ENCODE measurements at places on chromosomes 2 and 18.

GRCh38 chr18:50027996-50028395 is 167.0 kb downstream of the MYO5B start:
- DNase-seq: no peak

GRCh38 chr2:20604951-20605381 is 45.9 kb downstream of the HS1BP3 start:
- DNase-seq: no peak

DNA sequence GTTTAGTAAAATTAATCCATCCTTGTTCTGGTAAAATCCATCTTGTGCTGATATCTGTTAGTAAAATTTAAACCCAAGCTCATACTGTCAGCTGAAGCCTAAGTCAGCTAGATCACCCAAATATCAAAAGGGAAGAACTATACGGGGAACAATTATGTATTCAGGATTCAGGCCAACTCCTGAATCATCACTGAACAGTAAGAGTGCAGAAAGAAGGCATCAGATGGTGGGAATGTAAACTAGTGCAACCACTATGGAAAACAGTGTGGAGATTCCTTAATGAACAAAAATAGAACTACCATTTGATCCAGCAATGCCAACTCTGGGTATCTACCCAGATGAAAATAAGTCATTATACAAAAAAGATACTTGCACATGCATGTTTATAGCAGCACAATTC is 81.8 kb downstream of the RAPGEF4 start:
- no peak for DNase-seq

GRCh38 chr2:105143094-105143466 is 98.5 kb upstream of the GPR45 start:
- DNase-seq: no peak

GRCh38 chr2:212330263-212330662 is 208.3 kb downstream of the ERBB4 start:
- no peak for DNase-seq

- DNase-seq: no peak
These were observed 18.7 kb downstream of the ARHGAP25 start for GRCh38 chr2:68753318-68753717.

DNA sequence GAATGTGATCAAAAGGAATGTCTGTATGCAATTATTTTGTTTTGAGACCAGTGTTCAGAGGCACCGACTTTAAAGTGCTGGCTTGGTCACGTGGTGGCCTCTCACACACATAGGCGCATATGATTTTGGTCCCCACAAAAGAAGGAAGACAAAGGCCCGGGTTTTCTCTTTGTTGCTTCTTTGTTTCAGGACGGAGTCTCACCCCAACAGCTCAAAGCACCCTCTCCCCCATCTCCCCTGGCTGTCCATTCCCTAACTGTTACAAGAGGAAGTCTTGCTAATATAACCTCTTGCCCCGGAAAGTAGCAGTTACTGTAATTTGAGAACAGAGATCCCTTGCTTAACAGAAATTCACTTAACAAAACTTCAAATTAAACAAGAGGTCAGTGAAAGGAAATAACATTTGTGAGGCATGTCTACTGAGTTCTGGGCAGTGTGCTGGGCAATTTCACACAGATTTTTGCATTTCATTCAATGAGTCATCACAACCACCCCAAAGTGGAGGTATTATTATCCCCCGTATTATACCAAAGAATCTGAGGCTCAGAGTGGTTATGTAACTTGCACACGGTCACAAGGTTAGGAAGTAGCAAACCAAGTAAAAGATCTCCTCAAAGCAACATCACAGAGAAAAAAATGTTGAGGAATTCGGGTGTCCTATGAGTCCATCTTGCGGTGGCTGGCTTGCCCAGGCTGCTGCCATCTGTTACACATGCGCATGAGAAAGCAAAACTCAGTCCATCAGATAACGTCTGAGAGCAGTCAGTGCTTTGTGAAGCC is 75.8 kb downstream of the SDC1 start:
- DNase-seq: no peak

- DNase-seq: no peak
These were observed 279.0 kb downstream of the KIAA1328 start for GRCh38 chr18:37107748-37108522.

GRCh38 chr18:51543658-51544155 is 346.2 kb upstream of the MEX3C start:
- DNase-seq: no peak

GRCh38 chr2:121777699-121778058 is 22.2 kb downstream of the TSN start:
- DNase-seq: peak; percentile 31

- DNase-seq: no peak
These were observed 83.8 kb downstream of the PARD3B start for GRCh38 chr2:204628926-204629712.

DNA sequence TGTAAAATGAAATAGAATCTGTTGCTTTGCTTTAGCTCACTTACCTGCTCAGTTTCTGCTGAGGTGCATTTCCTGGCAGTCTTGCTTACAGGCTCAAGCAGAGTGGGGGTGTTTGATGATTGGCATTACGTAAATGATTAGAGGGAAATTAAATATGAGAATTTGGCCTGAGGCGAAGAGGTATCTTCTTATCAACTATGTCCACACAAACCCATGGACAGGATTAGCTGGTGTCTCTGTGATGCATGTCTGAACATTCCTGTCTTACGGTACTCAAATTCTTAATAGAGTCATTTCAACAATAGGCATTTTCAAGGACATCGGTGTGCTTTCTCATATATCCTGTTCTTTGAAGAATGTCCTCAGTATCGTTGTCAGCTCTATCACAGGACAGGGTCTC is 102.1 kb downstream of the PRPF40A start:
- DNase-seq: no peak

- no peak for DNase-seq
These were observed 83.1 kb downstream of the TMEM247 start for GRCh38 chr2:46562451-46562840.

GRCh38 chr2:152106464-152106863 is 7.6 kb upstream of the CACNB4 start:
- DNase-seq: no peak

- peak; percentile 86 for DNase-seq
These were observed 403 bp upstream of the CLUL1 start for GRCh38 chr18:596288-596881.

DNA sequence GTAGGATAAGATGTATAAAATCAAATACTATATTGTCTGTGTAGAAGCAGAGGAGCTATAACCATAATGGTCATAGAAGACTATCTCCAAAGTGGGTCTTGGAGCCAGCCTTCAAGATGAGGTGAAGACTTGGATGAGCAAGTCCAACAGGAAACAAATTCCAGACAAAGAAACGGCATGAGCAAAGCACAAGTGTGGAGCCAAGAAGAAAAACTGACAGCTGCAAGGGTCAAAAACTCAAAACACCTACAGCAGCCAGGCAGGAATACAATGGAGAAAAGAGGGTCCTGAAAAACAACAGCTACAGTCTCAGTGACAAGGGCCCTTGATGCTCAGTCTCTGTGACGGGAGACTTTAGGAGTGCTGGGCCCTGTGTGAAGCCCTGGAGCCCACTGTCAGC is 102.4 kb downstream of the STK39 start:
- DNase-seq: no peak

- DNase-seq: no peak
These were observed 322.1 kb upstream of the THUMPD2 start for GRCh38 chr2:40101131-40101575.

DNA sequence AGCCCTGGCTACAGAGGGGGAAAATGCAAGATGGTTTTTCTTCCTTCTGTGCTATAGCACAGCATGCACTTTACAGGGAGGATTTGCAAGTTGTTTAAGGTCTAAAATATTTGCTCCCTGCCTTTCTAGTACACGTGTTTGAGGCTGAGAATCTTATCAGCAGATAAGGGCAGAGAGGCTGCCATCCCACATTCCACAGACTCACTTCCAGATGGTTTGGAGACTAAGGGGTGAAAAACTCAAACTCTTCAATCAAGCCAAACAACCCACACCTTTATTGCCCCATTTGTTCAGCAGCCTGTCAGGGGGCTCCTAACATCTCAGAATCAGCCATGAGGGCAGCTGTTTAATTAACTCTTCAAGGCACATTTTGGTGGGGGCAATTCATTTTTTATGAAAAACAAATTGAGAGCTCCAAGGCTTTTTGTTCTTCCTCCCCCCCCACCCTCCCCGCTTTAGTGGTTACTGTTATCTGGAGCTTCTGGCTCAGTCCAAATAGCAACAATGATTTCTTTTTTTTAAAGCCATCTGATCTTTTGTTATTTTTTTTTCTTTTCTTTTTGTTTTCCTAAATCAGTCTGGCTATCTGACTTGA is 242.6 kb upstream of the NT5C1B start:
- DNase-seq: no peak

- DNase-seq: peak; percentile 88
These were observed 5.5 kb downstream of the NHEJ1 start for GRCh38 chr2:219155054-219155644.

GRCh38 chr2:220075835-220076234 is 448.4 kb downstream of the SLC4A3 start:
- DNase-seq: no peak

GRCh38 chr2:122736279-122736678 is 980.8 kb downstream of the TSN start:
- DNase-seq: no peak

- peak; percentile 17 for DNase-seq
These were observed 1.6 kb downstream of the KLHL14 start for GRCh38 chr18:32771169-32771751.

- peak; percentile 38 for DNase-seq
These were observed 120.9 kb upstream of the SMIM21 start for GRCh38 chr18:75548353-75548905.

DNA sequence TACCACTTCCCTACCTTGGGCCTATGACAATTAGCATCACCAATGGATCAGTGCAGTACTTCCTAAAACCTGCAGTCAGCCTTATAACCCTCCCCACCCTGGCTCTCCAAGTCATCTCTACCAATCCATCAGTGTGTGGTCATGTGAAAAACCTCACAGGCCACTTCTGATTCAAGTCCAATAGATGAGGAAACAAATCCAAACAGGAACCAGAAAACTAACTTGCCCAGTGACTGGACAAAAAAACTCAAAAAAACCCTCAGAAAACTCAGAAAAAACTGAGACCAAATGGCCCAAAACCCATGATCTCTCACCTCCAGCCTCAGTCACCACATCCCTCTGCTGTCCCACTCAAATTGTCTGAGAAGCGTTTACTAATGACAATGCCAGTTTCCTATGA is 43.3 kb downstream of the TGFA start:
- DNase-seq: no peak

DNA sequence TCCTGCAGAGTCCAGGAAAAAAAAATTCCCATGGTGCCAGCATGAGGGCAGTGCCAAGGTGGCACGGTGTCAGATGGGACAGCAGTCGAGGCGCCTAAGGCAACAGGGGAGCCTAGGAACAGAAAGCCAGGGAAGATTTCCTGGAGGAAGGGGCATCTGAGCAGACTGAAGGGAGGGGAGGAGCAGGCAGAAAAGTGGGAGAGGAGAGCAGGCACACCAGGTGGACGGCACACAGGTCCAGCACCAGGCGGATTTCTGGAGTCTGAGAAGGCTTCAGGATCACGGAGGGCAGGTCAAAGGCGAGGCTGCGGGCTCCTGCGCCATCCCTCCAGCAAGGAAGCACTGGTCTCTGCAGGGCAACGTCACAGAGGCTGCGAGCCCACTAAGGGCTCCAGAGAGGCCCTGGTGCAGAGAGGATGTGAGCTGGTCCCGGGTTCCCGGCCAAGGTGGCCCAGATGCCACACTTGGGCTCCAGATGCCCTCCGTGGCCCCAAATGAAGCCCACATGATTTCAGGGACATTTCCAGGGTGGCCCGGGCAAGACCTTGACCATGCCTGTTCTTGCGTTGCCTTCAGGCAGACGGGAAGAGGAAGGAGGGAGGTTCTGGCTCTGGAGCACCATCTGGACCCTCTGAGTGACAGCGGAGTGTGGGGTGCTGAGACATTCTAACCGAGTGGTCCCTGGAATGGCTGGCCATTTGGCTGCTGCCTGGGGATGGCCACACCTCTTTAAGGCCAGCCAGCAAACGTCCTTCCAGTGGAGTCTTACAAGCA is 4.1 kb downstream of the HS6ST1 start:
- DNase-seq: peak; percentile 3

- peak; percentile 67 for DNase-seq
These were observed 20.6 kb downstream of the HTR2B start for GRCh38 chr2:231104115-231104713.

GRCh38 chr2:104758199-104758620 is 95.7 kb upstream of the POU3F3 start:
- peak; percentile 37 for DNase-seq

DNA sequence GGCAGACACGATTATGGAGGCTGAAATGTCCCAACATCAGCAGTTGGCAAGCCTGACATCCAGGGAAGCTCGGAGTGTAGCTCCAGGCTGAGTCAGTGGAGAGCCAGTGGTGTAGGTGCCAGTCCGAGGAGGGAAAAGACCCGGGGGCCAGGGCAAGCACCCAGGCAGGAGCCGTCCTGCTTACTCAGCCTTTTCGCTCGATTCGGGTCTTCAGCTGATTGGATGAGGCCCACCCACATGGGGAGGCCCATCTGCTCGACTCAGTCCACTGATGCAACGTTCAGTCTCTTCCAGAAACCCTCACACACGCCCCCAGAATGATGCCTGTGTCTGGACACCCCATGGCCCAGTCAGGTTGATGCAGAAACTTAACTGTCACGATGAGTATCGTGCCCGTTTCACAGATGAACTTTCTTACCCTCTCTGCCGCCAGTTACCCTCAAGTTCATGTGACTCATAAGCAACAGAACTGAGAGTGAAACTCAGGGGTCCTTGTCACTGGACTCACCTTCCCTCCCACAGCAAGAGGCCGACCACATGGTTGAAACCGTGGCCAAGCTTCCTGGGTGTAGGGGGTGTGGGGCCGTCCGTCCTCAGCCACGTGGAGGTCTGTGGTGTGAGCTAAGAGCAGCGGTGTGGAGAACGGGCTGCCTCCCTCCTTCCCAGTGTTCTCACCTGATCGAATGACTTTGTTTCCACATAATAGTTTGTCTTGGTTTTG is 197.4 kb upstream of the HDAC4 start:
- DNase-seq: no peak

- no peak for DNase-seq
These were observed at the start of gene TDRD15 for GRCh38 chr2:21123473-21124393. TSS of gene TDRD15 (plus strand) at chr2:21123968. CDS start at chr2:21137468, 13,500 bp downstream.
